ENCODE measurements at places on chromosomes 3 and 15.
A peak's percentile ranks its signal among the peaks of the same experiment; 100 is the strongest.

GRCh38 chr15:84904419-84904818 lies 20.0 kb downstream of the SLC28A1 start:
- no peak for DNase-seq

DNA sequence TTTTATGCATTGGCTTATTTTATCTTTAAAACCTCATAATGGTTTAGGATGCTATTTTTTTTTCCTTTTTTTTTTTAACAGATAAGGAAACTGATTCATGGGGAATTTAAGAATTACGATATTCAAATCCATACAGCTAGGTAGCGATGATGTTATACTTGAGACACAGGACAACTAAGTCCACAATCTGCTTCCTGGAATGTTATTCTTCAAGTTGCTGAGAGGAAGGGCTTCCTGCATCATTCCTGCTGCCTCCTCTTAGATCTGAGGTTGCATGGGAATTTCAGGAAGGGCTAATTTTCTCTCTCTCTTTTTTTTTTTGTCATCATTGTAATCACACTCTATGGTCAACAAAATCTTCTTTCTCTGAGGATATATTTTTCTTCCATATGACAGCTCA lies 595.5 kb downstream of the GRM7 start:
- DNase-seq: no peak

GRCh38 chr3:59641169-59641899 lies 591.5 kb upstream of the CFAP20DC start:
- no peak for DNase-seq

- peak; percentile 23 for DNase-seq
Measured at GRCh38 chr15:82750831-82751180, 41.1 kb upstream of the AP3B2 start.

- DNase-seq: no peak
Measured at GRCh38 chr3:41369838-41370237, 170.5 kb downstream of the CTNNB1 start.

DNA sequence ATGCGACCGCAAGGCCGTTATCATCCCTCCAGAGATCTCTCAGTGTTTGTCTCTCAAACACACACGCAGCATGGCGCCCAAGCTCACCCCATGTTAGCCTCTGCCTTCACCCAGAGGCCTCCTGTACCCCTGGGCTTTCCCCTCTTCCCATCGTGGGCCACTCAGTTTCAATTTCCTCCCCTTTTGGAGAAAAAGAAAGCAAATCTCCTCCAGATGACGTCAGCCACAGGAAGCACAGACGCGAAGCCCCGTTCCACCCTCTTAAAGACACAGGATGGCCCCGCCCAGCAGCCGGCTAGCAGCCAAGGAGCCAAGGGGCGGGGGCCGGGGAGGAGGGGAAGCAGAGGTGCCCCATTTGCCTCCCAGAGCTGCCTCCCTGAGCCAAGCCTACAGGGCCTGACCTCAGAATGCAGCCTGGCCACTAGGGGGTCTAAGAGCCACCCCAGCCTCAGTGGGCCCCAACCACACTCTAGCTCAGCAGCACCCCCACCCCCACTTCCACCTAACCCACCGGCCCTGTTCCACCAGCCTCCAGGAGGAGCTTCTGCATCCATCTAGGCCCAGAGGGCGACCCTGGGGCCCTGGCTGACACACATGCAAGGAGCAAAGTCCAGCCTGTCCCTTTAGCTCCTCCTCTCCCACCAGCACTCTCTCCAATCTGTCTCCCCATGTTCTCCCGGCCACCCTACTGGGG lies 26.5 kb downstream of the ATRIP start:
- peak; percentile 98 for DNase-seq

DNA sequence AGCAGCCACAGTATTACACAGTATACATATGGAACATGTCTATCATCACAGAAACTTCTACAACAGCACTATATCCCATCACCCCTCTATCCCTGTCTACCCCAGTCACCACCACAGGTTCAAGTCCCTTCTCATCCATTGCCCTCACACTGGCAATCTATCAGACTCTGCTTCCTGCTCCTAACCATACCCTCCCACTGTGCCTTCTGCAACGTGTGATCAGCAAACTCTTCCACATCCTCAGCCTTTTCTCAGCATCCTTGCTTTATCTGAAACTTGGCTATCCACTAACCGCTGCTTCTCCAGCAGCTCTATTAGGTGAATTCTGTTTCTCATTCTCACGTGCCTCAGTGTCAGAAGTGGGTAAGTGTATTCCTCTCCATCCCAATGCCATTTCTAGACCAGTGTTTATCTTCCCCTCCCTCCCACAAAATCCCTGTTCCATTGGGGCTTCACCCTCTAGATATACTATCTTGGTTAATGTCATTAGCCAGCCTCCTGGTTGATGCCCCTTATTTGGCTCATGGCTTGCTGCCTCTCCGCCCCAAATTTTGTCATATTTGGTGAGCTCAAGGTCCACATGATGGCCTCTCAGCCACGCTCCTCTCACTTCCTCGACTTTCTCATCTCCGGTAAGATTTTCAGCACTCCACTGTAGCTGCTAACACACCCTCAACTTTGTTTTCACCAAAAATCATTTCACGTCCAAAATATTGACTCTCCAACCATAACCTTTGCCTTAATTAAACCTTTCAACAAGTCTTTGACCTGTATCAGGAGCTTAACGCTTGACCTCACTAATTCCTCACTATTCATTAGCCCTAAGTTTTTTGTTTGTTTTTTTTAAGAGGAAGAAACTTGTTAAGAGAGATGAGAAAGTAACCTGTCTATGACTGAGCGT lies 69.1 kb downstream of the RBPMS2 start:
- no peak for DNase-seq

DNA sequence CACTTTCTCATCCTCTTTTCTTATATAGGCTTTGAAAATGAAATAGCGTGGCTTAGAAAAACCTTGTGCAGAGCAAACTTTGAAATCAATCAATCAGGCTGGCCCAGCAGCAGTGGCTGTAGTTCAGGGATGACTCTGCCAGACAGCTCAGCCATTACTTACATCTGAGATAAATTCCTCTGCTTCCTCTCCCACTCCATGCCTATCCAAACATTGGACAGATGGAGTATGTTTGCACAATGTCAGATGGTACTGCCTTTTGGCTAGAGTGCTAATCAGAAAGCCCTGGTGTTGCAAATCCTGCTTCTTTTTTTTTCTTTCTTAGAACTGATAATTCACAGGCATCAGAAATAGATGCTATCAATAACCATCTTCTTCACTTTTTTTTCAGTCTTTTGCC lies 1065.1 kb downstream of the AGBL1 start:
- DNase-seq: no peak

DNA sequence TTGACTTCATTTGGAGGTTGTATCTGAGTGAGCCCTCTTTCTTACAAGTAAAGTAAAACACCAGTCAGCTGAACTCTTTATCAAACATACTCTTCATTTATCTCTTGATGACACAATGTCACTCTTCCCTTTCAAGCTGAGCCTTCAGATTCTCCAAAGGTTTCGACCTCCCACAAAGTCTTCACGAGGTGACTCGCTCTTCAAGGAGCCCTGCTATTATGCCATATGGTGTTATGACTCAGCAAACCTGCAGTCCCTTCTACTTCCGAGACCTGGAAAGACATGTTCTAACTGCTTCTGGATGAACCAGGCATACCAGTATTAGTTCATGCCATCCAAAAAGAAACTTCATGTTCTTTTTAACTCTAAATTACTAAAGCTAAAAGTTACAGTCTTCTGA lies 23.1 kb downstream of the AADAC start:
- no peak for DNase-seq

GRCh38 chr15:67967871-67968431 lies 86.2 kb upstream of the PIAS1 start:
- peak; percentile 10 for DNase-seq

GRCh38 chr3:127677541-127678314 lies 5.0 kb downstream of the ABTB1 start:
- DNase-seq: no peak

DNA sequence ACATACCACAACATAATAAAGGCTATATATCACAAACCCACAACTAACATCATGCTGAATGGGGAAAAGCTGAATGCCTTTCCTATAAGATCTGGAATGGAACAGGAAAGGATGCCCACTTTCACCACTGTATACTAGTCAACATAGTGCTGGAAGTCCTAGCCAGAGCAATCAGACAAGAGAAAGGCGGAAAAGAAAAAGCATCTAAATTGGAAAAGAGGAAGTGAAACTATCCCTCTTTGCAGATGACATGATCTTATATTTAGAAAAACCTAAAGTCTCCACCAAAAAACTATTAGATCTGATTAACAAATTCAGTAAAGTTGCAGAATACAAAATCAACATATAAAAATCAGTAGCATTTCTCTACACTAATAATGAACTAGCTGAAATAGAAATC lies 14.6 kb upstream of the PIK3CA start:
- DNase-seq: no peak

DNA sequence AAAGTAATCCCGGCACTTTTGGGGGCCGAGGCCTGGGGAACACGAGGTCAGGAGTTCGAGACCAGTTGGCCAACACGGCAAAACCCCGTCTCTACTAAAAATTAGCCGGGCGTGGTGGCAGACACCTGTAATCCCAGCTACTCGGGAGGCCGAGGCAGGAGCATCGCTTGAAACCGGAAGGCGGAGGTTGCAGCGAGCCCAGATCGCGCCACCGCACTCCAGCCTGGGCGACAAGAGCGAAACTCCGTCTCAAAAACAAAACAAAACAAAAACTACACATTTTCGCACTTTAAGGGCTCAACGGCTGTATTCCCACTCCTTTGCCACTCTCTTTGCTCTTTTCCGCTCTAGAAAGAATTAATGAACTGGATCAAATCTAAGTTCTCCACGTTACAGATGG lies 763 bp upstream of the TRNT1 start:
- no peak for DNase-seq

DNA sequence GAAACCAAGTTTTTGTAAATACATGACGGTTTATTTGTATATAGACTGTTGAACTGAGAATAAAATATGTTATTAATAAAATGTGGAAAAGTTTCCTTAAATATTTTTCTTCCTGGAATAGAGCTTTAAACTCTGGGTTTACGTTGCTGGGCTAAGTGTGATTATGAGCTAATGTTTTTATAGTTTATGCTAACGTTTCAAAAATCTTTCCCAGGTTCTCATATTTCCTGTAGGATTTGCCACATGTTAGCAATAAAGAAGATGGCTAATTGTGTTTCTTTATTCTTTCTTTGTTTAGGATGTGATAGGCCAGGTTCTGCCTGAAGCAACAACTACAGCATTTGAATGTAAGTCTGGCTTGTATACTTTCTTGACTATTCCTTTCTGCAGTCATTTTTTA lies 7.2 kb downstream of the MAP2K5 start:
- DNase-seq: no peak

Data from activated CD4-positive, alpha-beta T cell treated with anti-CD3 and anti-CD28 coated beads for 48 hours (primary cell).